Aorta (tissue), 5 donors: ENCODE measurements at places on chromosomes 2 and 18. TPM values are rescaled to one million over a fixed set of nuclear protein-coding genes. Genes with fewer than 3 reads are reported as not detected.

DNA sequence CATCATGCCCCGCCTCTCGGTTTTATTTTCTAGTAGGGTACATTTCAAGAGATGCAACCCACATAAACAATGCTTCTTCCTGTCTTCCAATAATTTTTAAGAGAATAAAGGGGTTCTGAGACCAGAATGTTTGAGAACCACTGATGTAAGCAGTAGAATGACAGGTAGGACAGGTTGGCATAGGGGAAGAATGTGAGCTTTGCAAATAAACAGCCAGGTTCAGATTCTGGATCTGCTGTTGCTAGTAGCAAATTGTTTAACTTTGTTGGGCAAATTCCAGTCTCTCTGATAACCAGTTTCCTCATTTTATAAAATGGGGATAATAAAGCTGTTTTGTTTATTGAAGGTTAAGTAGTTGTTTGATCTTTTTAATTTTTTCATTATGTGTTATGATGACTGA lies 32.8 kb downstream of the SOCS6 start:
- no peak for DNase-seq

DNA sequence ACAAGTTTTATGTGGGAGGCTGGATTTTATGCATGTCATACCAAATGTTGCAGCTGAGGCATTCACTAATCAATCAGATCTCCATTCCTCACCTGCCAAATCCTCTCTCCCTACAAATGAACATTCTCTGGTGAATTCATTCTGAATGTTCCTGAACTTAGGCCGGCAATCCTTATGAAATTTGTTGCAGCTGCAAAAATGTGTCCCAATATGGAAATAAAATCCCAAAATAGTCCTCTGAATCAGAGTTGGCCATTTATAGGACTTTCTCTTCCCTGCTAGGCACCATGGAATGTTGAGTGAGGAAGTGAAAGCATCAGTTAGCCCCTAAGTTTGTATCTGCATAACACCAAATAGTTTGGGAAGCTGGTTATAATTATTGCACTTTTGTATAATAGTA lies 25.6 kb downstream of the GCA start:
- DNase-seq: no peak

DNA sequence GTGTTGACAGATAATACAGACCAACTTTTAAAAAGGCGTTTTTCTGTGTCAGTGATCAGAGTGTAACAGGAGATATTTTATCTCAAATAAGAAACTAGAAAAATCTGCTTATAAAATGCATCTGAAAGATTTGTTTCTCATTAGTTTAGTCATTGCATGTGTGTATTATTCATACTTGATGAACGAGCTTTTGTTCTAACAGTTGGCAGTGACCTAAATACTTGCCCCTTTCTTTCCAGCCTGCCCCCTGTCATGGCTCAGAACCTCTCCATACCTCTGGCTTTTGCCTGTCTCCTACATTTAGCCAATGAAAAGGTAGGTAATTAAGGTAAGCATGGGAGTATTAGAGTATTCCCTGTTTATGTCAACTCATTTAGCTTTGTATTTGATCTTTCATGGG lies 33.6 kb downstream of the NCAPH start:
- no peak for DNase-seq

DNA sequence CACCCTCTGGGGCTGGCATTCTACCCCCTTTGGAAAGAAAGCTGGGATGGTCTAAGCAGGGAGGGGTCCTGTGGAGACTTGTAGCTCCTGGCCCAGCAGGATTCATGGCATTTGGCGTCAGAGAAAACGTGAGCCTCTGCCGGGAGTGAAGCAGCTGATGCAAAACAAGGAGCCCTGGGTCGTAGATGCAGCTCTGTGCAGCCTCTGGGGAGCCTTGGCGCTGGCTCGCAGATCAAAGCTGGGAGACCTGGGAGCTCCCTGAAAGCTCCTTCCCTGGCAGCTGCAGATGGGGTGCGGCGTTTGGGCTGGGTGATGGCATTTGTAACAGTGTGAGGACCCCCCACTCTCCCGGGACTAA lies 148.3 kb downstream of the KLHL29 start:
- DNase-seq: no peak

GRCh38 chr2:6535572-6535971 lies 330.1 kb downstream of the CMPK2 start:
- DNase-seq: no peak

GRCh38 chr2:171941316-171941699 lies 19.0 kb downstream of the HAT1 start:
- DNase-seq: no peak

LHCGR gene
- polyA plus RNA-seq: not detected

DNA sequence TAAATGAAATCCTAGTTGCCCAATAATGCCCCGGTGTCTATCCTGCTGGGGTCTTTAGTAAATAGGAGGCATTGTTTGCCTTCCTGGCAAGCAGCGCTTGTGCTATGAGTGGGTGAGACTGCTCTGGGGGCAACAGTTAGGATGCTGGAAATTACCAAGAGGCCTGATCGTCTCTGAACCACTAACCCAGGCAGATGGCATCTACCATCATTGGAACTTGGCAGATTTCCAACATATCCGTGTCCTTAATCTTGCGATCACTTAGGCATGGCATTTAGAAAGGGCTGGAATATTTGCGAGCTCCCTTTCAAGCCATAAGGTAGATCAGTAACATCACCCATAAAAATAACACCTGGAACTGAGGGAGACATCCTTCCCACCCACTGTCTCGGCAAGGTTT lies 18.8 kb upstream of the SH3RF3 start:
- no peak for DNase-seq

- DNase-seq: no peak
Observed at GRCh38 chr18:10184776-10185175, 269.7 kb upstream of the APCDD1 start.

DNA sequence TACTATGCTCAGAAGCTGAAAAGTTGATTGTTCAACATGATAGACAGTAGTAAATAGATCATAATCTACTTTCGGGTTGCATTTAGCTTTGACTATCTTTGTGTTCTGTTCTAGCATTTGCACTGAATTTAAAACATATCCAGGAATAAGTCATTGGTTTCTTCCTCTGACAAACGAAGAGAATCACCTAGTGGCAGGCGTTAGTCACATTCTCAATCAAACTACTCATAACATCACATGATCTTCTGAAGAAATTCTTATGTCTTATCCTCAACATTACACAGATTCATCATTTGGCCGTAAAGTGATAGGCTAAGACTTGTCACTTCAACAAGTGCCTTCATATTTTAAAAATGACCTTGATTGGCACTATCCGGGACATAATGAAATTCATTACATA lies 63.6 kb upstream of the TTC21B start:
- no peak for DNase-seq

LAMA3 gene
- polyA plus RNA-seq: 21.0 TPM

- no peak for DNase-seq
Observed at GRCh38 chr2:60834270-60834717, 47.1 kb upstream of the REL start.

DNA sequence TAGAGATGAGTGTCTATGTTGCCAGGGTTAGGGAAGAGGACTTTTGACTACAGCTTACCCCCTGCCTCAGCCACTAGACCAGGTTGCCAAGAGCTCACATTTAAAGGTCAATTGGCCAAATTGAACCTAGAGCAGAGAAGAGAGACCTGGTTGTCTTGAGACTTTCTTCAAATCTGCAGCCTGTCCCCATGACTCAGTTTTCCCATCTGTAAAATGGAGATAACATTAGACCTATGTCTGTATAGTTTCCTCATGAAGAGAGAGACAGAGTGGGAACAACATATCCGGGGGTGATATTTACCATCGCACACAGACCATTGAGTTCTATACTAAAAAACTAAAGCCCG lies 1.6 kb upstream of the LIPG start:
- DNase-seq: no peak

GRCh38 chr2:64391424-64391823 lies 62.5 kb upstream of the LGALSL start:
- no peak for DNase-seq

LRRC30 gene
- polyA plus RNA-seq: not detected

DNA sequence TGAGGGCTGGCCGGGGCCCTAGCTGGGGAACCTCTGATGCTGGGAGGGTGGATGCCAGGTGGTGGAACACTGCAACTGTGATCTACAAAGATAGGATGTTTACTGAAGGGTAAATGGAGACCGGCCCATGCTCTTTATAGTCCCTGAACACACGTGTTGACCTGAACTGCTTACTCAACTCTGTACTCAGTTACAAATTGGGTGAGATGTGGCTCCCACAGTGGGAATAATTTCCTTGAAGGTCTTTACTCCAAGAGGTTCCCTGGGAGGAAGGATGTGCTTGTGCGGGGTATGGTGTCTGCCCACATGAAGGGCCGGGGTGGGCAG lies 254.1 kb downstream of the PRKCE start:
- no peak for DNase-seq

BBS5 gene
- polyA plus RNA-seq: 12.6 TPM

SERPINB13 gene
- polyA plus RNA-seq: 0.15 TPM

DNA sequence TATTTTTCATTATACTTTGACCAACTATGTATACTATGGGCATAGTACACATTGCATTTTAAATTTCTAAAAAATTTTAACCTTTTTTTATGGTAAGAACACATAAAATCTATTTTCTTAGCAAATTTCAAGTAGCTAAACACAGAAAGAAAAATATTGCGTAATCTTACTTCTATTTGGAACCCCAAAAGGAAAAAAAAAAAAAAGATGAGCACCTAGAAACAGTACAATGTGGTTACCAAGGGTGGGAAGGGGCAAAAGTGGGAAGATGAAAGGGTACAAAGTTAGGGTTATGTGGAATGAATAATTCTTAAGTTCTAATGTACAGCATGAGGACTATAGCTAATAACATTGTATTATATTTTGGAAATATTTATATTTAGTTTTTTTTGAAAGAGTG lies 205.0 kb upstream of the EPHA4 start:
- no peak for DNase-seq

GRCh38 chr2:129934044-129934822 lies 45.2 kb upstream of the RAB6C start:
- DNase-seq: no peak

DNA sequence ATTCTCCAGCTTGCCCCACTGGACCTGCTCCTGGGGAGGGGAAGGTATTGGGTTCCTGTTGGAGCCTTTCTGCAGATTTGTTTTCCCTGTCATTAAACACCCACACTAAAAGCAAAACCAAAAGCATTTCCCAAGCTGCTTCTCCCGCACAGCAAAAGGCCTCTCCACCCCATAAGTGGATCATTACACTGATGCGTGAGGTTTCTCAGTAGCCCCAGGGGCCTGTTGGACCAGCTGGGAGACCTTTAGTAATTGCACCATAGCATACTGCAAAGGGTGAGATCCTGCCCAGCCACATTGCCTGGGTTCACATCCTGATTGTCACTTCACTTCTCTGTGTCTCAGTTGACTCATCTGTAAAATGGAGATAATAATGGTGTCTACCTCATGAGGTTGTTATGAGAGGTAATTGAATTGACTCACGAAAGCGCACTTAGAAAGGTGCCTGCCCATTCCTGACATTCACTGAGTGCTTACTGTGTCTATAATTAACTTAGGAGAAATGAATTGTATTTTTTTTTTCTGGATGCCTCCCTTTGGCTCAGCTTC lies 43.9 kb downstream of the TOGARAM2 start:
- DNase-seq: no peak

DNA sequence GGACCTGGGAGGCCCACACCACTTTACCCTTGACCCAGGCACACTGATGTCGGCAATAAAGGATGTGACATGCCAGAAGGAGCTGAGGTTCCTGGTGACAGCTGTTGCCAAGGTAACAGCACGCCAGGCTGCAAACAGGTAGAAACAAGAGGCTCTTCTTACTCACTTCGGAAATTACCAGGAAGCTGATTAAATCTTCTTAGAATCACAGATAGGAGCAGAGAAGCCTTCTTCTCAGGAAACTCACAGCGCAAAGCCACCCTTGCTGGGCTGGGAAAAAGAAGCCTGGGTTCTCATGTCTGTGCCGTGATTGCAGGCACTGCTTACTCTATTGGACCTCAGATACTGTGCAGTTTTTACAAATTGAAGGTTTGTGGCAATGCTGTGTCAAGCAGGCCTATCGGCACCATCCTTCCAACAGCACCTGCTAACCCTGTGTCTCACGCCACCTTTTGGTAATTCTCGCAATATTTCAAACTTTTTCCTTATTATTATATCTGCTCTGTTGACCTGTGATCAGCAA lies 61.0 kb upstream of the TAF1B start:
- DNase-seq: no peak

- DNase-seq: no peak
Observed at GRCh38 chr2:168663993-168664392, 138.4 kb upstream of the NOSTRIN start.

GRCh38 chr2:117835990-117836760 lies 21.7 kb downstream of the DDX18 start:
- DNase-seq: peak; percentile 94

POTEI gene
- polyA plus RNA-seq: not detected

DNA sequence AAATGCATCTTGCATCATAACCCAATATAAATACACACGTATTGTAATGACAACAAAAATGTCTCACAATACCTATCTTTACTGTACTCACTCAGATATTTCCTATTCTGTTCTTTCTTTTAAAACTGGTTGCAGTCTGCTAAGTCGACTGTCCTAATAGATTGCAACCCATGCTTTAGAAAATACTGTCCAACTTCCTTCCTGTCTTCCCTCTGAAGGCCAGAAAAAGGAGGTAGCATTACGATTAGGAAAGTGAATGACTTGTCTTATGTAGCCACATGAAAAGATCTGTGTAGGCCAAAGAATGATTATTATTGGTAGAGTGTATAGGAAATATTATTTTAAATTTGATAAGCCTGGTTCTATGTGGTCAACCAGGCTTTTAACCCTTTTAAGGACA lies 134.1 kb downstream of the FAM210A start:
- DNase-seq: no peak

DNA sequence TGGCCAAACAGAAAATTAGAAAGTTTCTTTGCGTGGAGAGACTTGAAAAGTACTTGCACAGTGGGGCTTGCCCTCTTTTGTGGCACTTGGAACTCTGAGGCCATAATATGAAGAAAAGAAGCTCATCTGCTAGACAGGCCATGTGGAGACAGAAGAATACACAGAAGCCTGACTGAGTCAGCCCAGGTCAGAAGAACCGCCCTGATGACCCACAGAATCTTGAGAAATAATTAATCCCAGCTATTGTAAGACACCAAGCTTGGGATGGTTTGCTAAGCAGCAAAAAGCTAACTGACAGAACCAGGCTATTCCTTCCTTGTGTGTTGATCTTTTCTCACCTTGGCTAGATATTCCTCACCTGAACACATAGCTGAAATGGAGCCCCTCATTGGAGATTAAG lies 33.7 kb downstream of the G6PC2 start:
- DNase-seq: no peak

POTEC gene
- polyA plus RNA-seq: not detected

DNA sequence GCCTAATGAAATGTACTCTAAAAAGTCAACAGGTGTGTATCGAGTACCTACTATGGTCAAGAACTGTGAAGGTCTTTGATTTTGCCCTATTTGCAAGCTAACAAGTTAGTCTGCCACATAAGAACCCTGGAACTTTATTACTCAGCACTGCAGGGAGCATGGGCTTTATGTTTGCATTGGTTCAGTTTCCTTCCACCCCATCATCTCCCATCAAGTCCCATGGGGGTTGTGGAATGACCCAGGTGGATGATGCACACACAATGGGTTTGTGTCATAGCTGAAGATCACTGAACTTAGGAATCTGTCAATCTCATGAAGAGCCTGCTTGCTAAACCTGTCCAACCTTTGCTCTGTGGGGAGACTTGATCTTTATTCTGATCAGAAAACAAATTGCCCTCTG lies 265.5 kb downstream of the RPRM start:
- no peak for DNase-seq

GRCh38 chr18:24491927-24492834 lies 31.7 kb downstream of the HRH4 start:
- no peak for DNase-seq

GRCh38 chr2:152497481-152498052 lies 162.6 kb downstream of the FMNL2 start:
- DNase-seq: no peak
